ENCODE measurements at places on chromosomes 1 and 21. TPM values are rescaled to one million over a fixed set of nuclear protein-coding genes. Genes with fewer than 3 reads are reported as not detected.

DNA sequence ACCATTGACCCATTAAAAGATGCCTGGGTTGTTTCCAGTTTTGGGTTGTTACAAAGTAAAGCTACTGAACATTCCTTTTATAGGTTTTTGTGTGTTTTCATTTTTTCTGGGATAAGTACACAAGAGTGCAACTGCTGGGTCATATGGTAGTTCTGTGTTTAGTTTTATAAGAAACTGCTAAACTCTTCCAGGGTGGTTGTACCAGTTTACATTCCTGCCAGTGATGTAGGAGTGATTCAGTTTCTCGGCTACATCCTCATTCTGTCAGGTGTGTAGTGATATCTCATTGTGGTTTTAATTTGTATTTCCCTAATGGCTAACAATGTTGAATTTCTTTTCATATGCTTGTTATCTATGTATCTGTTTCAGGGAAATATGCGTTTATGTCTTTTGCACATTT lies 58.5 kb upstream of the DNAJC6 start:
- DNase-seq = no peak

DNA sequence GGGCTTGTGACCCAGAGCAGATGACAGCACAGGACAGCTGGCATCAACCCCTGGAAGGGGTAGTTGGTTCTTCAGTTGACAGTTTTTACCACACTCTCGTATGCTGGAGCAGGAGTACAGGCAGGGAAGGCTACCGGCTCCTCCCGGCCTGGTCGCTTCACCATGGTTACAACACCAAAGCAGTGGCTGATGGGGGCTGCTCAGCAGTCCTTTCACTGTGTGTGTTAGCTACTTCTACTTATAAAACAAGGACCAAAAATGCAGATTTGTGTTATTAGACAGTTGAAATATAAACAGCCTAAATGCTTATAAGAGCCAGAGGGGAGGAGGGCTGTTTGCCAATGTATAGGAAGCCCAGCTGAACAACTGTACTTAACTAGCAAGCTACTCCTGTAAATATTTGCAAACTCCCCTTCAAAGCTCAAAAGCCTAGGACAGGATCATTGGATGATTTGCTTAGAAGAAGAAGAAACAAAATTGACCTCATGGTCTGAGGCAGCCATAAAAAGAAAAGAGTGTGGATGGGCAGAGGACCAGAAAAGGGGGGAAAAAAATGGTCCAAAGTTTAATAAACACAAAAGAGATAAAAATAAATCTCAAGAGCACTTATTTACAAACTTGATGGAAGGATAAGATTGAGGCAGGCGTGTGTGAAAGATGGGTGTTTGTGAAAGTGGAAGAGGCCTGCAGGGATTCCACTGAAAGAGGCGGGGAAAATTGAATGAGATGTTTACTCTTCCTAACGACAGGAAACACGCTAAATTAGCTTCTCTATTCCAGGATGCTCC lies 57.1 kb downstream of the TGFB2 start:
- DNase-seq = no peak

The LCE1D gene
- total RNA-seq = not detected

The ZNF683 gene
- not detected for total RNA-seq

DNA sequence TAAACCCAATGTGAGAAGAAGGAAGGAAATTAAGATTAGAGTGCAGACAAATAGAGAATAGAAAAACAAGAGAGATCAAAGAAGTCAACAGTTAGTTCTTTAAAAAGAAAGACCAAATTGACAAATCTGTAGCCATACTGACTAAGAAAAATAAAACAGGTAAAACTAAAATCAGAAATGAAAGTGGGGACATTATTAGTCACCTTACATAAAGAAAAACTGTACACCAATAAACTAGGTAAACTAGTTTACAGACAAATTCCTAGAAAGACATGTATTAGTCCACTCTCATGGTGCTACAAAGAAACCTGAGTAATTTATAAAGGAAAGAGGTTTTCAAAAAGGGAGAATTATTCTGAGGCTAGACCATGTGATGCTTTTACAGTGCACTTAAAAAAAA lies 22.3 kb downstream of the BLZF1 start:
- no peak for DNase-seq

- no peak for DNase-seq
These were observed 1.7 kb downstream of the KIAA2013 start for GRCh38 chr1:11924334-11925195.

The WNT4 gene
- total RNA-seq = 5.2 TPM

DNA sequence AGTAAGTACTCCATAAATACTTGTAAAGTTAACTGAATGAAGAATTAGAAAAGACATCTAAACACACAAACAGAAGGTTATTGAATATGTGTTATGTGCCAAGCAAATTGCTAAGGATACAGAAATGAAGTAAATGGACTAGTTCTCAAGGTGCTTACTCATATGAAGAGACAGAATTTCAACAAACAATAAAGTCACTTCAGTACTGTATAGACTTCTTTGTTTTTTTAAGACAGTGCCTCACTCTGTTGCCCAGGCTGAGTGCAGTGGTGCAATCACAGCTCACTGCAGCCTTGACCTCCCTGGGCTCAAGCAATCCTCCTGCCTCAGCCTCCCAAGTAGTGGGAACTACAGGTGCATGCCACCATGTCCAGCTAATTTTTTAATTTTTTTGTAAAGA lies 57.3 kb downstream of the SERBP1 start:
- DNase-seq = no peak

GRCh38 chr1:243345205-243345604 lies 89.4 kb downstream of the SDCCAG8 start:
- DNase-seq = no peak

The YRDC gene
- total RNA-seq = 9.1 TPM

DNA sequence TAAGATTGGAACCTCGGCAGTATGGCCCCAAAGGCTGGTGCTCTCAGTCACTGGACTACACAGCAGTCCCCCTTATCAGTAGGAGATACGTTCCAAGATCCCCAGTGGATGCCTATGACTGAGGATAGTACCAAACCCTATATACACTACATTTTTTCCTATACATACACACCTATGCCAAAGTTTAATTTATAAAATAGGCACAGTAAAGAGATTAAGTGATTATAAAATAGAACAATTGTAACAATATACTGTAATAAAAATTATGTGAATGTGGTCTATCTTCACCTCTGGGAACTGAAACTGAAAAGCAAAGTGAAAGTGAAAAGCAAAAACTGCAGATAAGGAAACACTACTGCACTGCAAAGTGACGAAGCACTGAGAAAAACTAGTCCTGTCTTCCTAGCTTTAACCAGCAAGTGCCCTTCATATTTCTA lies 96.8 kb downstream of the INTS7 start:
- no peak for DNase-seq

Data from vagina (tissue), 2 donors.